Activated T-helper 2 cell treated with anti-CD3 and anti-CD28 coated beads, Interferon-gamma antibody, Interleukin-2, Interleukin-4, amounts not matched to agents 10 μg/mL and 5 μg/mL and 100 μg/mL, durations not matched to agents 14 hours and 24 hours and 36 hours (primary cell): ENCODE measurements at places on chromosomes 2 and 18.

GRCh38 chr2:31124904-31125303 is 13.3 kb downstream of the GALNT14 start:
- no peaks in the 10 kb centered on the region for H3K4me1 ChIP-seq
- no peak overlapping the region for H3K27ac ChIP-seq
- no peaks in the 10 kb centered on the region for H3K36me3 ChIP-seq
- no peak overlapping the region for H3K4me3 ChIP-seq

DNA sequence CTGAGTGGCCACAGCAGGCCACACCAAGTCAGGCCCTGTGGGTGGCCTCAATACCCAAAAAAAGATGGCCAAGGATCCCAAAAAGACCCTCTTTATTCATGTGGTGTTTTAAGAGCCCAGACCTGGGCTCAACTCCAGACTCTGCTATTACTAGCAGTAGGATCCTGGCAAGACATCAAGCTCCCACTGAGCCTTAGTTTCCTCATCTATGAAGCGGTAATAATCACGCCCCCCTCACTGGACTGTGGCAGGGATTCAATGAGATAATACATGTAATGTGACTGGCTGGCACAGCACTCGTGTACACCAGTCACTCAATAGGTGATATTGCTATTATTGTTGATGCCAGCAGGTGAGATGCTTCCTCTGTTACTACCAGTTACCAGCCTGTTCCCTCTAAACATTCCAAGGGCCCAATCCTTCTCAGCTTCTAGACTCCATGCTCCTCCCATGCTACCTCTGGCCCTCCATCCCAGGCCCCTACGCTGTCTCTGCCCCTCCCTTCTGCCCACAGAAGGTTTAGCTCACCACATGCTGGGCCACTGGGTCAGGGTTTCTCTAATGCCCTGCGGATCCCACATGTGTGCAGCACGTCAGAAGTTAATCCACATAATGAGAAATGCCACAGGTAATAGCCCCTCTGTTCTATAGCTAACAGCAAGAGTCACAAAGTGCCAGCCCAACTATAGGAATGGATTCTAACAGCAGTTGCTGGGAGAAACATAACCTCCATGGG is 51.2 kb downstream of the SLC4A5 start:
- H3K27me3 ChIP-seq, result no peaks in the 10 kb centered on the region
- no peaks in the 10 kb centered on the region for H3K36me3 ChIP-seq
- H3K4me1 ChIP-seq, result peaks cover 8% of the 10 kb centered on the region
- no peak overlapping the region for H3K4me3 ChIP-seq

- H3K36me3 ChIP-seq, result peaks cover 19% of the 10 kb centered on the region
- DNase-seq, result no peak
- H3K27ac ChIP-seq, result peak overlapping the region; percentile 81
- no peaks in the 10 kb centered on the region for H3K27me3 ChIP-seq
These were observed 117.0 kb upstream of the EML6 start for GRCh38 chr2:54606393-54606958.

- H3K36me3 ChIP-seq, result no peaks in the 10 kb centered on the region
- H3K4me1 ChIP-seq, result peaks cover 2% of the 10 kb centered on the region
- H3K27me3 ChIP-seq, result peaks cover 13% of the 10 kb centered on the region
- DNase-seq, result no peak
These were observed 3.1 kb downstream of the ARHGEF33 start for GRCh38 chr2:38892819-38893218.

DNA sequence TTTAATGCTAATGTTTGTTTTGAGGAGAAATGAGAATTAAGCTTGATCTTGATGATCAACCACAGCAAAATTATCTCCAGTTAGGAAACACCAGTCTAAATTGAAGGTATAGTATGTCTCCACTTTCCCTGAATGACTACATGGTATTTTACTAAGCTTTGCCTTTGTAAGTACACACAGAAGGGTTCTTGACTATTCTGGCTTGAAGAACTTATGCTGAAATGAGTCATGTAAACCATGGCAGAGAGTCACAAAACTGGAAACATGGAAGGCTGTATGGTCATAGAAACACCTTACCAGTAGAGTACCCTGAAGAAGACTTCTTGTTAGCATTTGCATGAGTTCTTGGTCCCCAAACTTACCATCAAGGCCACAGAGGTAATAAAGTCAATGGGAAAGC is 250.5 kb downstream of the SLC8A1 start:
- H3K4me3 ChIP-seq, result no peak overlapping the region
- DNase-seq, result no peak
- H3K27ac ChIP-seq, result no peak overlapping the region
- H3K27me3 ChIP-seq, result no peaks in the 10 kb centered on the region

DNA sequence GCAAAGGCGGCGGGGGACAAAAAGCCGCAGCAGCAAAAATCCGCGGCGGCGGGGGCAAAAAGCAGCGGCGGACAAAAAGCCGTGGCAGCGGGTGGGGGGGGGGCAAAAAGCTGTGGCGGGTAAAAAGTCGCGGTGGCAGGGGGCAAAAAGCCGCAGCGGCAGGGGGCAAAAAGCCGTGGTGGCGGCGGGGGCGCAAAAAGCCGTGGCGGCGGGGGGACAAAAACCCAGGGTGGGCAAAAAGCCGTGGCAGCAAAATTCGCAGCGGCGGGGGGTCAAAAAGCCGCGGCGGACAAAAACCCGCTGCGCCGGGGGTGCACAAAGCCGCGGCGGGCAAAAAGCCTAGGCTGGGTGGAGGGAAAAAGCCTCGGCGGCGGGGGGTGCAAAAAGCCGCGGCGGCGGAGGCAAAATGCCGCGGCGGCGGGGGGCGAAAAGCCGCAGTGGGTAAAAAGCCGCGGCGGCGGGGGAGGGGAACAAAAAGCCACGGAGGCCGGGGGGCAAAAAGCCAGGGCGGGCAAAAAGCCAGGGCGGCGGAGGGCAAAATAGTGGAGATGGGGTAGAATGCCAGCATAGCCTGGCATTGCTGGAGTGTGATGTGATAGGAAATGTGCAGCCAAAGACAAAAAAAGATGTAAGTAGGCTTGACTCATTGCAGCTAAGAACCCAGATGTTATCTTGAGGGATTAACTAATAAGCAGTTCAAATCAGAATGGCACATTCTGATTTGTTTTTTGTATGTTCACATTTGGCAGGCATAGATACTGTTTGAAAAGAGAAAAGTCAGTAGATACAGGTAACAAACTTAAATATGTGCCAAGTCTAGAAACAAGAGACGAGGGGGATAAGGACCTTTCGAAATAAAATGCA is 1076.3 kb downstream of the RPIA start:
- H3K27me3 ChIP-seq, result peaks cover 16% of the 10 kb centered on the region
- no peaks in the 10 kb centered on the region for H3K36me3 ChIP-seq

DNA sequence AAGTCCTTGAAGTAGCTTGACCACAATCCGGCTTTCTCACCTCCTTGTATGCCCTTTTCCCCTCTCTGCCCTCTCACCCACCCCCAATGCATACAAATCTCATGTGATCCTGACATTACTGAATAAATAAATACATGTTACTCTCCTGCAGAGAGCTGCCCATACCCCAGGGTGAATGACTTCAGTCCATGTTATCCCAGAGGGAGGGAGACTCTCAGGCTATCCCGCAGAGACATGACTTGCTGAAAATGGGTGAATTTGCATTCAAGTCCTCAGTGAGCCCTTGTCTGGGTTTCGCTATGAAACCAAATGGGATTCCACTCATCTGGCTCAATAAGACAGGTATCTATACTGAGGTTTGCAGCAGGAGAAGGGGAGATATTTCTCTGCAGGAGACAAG is 168.5 kb downstream of the FHOD3 start:
- H3K4me1 ChIP-seq, result no peaks in the 10 kb centered on the region
- H3K36me3 ChIP-seq, result no peaks in the 10 kb centered on the region
- no peak overlapping the region for H3K27ac ChIP-seq
- H3K4me3 ChIP-seq, result no peak overlapping the region
- no peak for DNase-seq
- H3K27me3 ChIP-seq, result no peaks in the 10 kb centered on the region

- H3K27ac ChIP-seq, result peak overlapping the region; percentile 18
- no peaks in the 10 kb centered on the region for H3K27me3 ChIP-seq
- no peak for DNase-seq
- no peak overlapping the region for H3K4me3 ChIP-seq
- peaks cover 4% of the 10 kb centered on the region for H3K4me1 ChIP-seq
These were observed 69.4 kb upstream of the SMAD2 start for GRCh38 chr18:47999801-48000248.

DNA sequence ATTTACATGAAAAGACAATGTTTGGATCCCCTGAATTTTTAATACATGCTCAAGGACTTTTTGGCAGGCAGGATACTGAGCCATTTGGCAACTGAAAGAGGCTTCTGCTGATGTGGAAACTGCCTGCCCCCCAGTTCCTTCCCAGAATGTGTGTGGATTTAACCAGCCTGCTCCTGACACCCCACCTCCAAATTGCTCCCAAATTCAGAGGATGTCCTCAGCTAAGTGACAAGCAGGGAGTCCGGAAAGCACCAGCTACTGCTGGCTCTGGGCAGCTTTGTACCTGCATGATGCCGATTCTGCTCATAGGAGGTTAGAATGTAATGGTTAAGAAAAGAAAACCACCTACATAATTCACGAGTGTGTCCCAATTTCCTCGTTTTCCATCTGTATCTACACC is 197.5 kb downstream of the CDH20 start:
- DNase-seq, result no peak
- H3K27me3 ChIP-seq, result no peaks in the 10 kb centered on the region
- no peak overlapping the region for H3K4me3 ChIP-seq
- H3K36me3 ChIP-seq, result no peaks in the 10 kb centered on the region
- H3K27ac ChIP-seq, result no peak overlapping the region
- no peaks in the 10 kb centered on the region for H3K4me1 ChIP-seq

DNA sequence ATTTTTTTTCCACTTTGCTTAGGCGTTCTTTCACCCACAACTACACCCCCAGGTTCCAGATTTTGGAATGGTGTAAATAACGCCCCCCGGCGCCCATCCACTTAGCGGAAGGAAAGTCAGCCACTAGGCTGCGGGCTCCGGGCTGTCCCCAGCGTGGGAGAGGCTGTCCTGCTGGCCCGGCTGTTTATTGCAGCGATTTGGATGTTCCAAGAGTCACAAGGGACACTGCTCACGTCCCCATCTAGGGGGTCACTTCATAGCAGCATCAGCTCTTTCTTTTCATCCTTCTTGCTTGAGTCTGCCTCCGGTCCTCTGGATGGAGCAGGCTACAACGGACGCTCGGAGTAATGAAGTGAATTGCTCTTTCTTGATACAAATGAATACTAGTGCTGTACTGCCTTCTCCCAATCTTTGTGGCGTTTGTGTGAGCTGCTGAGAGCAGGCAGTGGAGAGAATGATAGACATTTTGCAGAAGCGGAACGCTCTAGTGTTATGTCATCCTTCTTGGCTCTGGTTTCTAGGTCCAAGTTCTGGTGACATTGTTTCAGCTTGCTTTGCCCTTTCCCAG is 50.7 kb upstream of the PAIP2B start:
- H3K27me3 ChIP-seq, result peaks cover 70% of the 10 kb centered on the region
- H3K4me1 ChIP-seq, result peaks cover 9% of the 10 kb centered on the region
- H3K27ac ChIP-seq, result no peak overlapping the region
- H3K36me3 ChIP-seq, result no peaks in the 10 kb centered on the region
- DNase-seq, result no peak

DNA sequence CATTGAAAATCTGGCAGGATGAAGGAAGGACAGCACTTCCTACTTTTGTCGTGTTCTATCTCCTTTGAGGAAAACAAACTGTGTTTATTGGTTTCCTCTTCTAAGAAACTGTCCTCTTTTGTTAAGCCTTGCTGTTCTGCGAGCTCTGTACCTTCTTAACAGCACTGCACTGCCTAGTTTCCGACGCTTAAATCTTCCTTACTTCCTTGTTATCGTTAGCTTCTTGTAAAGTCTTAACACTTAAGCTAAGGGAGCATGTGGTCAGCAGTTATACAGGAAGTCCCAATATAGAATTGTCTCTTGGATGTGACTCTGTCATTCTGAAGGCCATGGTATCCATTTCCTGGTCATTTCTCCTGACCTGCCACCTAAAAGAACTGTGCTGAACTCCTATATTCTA is 552.8 kb upstream of the NRP2 start:
- peaks cover 21% of the 10 kb centered on the region for H3K36me3 ChIP-seq
- H3K4me3 ChIP-seq, result peak overlapping the region; percentile 40
- H3K4me1 ChIP-seq, result peaks cover 21% of the 10 kb centered on the region
- peak overlapping the region; percentile 65 for H3K27ac ChIP-seq
- no peaks in the 10 kb centered on the region for H3K27me3 ChIP-seq

GRCh38 chr2:121408641-121409040 is 122.0 kb upstream of the RNU4ATAC start:
- no peaks in the 10 kb centered on the region for H3K27me3 ChIP-seq
- H3K36me3 ChIP-seq, result peaks cover 39% of the 10 kb centered on the region

DNA sequence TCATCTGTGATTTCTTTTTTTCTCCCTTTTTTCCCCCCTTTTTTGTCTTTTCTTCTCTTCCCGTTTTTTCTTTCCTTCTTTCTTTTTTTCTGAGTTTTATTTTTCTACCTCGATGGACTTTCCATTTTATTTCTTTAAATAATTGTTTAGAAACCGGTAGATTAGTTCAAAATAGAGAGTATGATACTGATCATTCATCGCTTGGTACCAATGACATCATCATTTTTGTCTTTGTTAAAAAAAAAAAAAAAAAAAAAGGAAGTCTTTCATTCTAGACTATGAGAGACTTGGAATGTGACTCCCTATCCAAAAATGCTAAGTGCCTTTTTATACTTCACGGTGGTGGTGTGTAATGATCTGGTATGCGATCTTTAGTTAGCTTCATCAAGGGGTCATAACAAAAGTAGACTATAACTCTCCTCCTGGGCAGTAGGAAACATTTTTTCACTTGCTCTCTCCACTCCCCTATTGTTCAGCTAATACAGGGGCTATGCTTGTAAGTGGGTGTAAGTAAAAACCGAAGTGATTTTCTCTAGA is 1517.5 kb upstream of the ZEB2 start:
- no peak overlapping the region for H3K4me3 ChIP-seq
- no peak for DNase-seq
- no peaks in the 10 kb centered on the region for H3K36me3 ChIP-seq
- no peaks in the 10 kb centered on the region for H3K27me3 ChIP-seq
- H3K4me1 ChIP-seq, result no peaks in the 10 kb centered on the region
